Nephron progenitor cell (in vitro differentiated cells): ENCODE measurements at places on chromosomes 5 and 9.

GRCh38 chr5:103409013-103409670, 150.6 kb downstream of the MACIR start:
- no peak for DNase-seq

GRCh38 chr5:13357929-13358328, 586.6 kb downstream of the DNAH5 start:
- DNase-seq = no peak

DNA sequence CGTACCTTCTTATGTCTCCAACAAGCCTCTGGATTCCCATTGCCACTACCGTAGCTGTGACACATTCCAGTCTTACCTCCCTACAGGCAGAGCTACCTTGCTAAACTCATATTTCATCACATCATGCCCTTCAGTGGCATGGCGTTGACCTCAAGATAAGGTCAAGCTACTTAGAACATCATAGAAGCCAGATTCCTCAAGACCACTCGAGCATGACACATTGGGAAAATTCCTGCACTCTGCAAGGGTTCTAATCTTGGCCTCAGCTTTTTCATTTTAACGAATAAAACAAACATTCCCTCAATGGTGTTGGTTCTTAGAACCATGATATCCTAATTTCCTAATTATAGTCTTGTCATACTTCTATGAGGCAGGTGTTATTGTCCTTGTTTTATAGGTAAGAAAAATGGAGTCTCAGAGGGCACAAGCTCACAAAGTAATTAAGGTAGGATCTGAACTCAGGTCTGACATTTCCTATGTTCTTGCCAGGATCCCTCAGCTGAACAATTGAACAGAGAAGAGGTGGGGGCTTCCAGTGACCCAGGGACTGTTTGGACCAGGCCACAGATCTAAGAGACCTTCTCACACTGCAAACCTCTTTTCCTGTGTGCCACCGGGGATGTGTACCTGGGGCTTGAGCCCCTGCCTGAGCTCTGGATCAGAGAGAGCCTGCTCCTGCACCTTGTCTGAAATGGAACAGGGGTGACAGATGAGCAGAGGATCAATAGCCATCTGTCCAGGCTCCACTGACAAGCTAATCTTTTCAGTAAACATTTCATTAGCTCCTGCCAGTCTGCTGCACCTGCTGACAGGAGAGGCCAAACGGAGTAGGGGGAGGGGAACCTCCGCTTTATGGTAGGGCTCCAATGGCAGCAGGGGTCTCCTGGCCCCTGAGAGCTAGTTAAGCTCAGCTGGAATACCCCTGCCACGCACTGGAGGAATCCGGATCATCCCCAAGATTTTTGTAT, 49.3 kb downstream of the ALG2 start:
- DNase-seq = peak; percentile 33

DNA sequence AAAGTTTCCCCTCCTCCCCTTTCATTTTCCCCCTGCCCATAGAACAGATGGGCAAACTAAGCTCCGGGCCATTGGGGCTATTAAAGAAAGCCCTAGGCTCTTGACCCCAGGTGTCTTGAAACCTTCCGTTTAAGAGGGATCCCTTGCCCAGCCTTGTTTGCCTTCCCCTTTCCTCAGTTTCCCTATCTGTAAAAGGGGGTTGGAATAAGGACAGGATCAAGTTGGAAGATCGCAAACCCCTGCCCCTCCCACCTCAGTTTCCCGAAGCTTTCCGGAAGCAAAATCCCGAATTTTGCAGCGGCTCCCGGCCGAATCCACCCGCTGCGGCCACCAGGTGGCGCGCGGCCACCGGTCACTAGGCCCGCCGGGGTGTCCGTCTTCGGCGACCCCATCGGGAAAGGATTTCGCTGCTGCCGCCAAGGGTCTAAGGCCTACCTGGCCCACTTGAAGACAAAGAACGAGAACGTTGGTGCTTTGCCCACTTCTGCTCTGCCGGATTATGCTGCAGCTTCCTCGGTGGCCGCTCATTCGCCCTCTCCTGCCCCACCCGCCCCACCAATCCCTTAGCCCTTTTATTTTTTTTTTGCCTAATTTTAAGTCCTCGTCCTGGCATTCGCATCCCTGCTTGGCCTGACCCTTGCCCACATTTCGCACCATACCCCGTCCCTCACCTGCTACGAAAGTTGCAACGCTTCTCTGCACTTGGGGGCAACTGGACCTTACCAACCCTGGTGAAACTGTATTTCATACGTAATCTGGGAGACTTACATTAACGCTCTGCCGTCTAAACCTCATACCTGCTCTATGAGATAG, 962 bp upstream of the NR6A1 start:
- DNase-seq = peak; percentile 87

GRCh38 chr5:106521701-106522100, 1149.0 kb downstream of the EFNA5 start:
- no peak for DNase-seq
